ENCODE measurements at places on chromosomes 11 and 22.

DNA sequence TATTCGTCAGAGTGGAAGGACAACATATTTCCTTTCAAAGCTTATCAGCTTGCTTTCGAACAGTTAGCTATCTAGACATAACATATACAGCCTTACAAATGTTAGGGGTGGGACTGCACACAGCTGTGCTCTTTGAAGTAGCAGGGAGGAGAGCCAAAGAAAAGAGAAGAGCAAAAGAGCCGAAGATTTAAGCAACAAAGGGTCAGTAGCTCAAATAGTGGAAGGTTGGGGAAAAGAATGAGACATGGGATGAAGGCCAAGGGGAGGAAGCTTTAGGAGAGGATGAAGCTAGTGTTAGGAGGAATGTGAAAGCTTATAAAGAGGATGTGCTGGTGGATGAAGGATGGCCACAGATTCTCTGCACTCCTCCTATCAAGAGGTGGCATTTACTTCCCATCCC, 31.8 kb upstream of the IGSF22 start:
- H3K27ac ChIP-seq: no peak overlapping the region
- H3K4me1 ChIP-seq: peaks cover 11% of the 10 kb centered on the region
- no peaks in the 10 kb centered on the region for H3K36me3 ChIP-seq
- no peak overlapping the region for H3K4me3 ChIP-seq
- no peak for DNase-seq

DNA sequence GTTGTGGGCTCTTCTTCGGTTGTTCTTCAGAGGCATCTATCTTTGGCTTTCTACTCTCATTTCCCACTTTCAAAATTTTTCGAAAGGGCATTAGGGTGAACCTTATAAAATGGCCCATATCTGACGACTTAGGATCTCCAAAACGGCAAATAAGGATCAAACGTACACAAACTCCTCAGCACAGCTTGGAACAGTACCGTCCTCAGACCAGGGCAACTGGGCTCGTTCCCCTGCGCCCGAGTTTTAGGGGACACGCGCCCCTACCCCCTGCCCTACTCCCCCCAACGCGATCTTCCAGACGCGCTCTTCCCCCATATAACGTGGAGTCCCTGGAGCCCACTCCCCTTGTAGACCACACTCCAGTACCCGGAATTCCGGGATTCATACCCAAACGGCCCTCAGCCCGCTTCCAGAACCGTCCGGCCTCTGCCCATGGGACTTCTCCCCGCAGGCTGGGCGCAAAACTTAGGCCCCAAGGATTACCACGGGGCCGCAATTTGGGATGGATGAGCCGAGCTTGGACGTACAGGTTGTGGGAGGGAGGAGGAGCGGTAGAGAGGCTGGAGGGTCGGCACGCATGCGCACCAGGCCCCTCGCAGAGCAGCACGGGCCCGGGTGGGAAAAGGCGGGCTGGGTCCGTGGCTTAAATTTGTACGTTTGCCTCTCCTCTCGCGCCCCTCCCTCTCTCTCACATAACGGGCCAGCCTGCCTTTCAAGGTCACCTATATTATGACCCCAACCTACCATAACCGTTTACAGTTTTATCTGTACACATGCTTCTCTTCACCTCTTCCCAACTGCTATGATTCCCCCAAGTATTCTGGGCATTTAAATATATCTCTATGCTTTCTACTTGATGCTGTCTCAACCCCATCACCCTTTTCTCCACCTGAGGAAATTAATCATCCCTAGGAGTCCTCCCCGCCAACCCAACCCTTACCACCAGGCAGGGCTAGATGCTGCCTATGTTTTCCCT, 3.4 kb downstream of the CCDC89 start:
- peak overlapping the region; percentile 87 for H3K27ac ChIP-seq
- no peaks in the 10 kb centered on the region for H3K36me3 ChIP-seq
- peak; percentile 78 for DNase-seq

DNA sequence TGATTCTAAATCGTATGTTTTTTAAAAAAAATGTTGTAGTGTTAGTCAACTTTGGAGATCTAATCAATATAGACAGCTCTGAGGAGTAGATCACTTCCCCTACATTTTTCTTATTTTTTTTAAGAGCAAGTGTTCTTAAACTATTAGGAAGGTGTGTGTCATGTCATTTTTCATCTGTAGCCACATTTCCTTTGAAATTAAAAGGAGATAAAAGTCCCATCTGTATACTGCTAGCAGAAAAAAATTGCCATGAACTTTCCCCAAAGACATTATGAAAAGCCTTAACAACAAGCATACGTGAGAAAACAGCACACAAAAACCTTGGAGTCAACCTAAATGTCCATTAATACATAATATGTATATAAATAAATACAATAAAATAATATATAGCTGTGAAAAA, 286.6 kb downstream of the ETS1 start:
- DNase-seq: no peak
- H3K4me3 ChIP-seq: peak overlapping the region; percentile 61
- H3K36me3 ChIP-seq: peaks cover 8% of the 10 kb centered on the region
- peak overlapping the region; percentile 88 for H3K27ac ChIP-seq
- no peaks in the 10 kb centered on the region for H3K27me3 ChIP-seq

DNA sequence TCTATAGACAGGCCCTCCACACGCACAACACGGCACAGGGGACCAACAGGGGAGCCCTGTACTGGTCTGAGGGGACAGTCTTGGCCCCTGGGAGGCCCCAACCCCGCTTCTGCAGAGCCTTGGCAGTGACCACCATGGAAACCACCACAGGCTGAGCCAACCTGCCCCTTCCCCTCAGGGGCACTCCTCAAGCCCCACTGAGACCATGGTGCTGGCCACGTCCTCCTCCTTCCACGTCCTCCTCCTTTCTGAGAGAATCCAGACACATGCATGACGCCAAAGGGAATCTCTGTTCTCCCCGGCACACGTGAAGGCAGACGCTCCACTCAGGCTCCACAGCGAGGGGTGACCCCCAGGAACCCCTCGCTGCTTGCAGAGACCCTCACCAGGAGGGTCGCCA, 2.7 kb downstream of the BRD1 start:
- no peak overlapping the region for H3K4me3 ChIP-seq
- no peaks in the 10 kb centered on the region for H3K27me3 ChIP-seq
- no peak overlapping the region for H3K27ac ChIP-seq
- no peak for DNase-seq
- peaks cover 38% of the 10 kb centered on the region for H3K36me3 ChIP-seq

DNA sequence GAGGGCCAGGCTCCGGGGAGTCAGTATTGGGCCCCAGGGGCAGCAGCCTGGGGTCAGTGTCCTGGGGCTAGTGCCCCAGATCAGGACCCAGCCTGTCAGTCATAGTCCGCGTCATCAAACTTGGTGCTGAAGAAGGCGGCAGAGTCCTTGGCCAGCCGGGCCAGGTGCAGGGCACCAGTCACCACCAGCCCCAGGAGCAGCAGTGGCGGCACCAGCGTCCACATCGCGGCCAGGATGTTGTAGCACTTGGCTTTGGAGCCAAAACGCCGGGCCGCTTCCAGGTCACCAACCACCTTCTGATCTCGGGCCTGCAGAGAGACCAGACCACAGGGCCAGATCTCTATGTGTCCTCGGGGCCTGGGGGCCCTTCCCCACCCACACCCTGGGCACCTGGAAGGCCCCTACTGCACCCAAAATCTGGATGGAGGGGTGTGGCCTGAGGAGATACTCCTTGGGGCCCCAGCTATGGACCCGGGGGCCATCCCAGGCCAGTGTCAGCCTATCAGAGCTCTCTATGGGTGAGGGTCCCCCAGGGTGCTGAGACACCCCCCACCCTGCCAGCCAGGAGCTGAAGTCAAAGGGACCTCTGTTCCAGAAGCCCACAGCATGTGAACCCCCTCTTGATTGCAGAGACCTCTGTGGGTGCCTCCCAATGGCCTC, 790 bp downstream of the IFITM5 start:
- DNase-seq: no peak
- H3K27ac ChIP-seq: peak overlapping the region; percentile 46
- H3K4me3 ChIP-seq: no peak overlapping the region
- no peaks in the 10 kb centered on the region for H3K36me3 ChIP-seq
- H3K4me1 ChIP-seq: peaks cover 40% of the 10 kb centered on the region

GRCh38 chr11:84607975-84608836, 1018.9 kb downstream of the DLG2 start:
- no peaks in the 10 kb centered on the region for H3K27me3 ChIP-seq
- H3K4me1 ChIP-seq: no peaks in the 10 kb centered on the region
- no peak for DNase-seq
- no peak overlapping the region for H3K4me3 ChIP-seq
- no peak overlapping the region for H3K27ac ChIP-seq

DNA sequence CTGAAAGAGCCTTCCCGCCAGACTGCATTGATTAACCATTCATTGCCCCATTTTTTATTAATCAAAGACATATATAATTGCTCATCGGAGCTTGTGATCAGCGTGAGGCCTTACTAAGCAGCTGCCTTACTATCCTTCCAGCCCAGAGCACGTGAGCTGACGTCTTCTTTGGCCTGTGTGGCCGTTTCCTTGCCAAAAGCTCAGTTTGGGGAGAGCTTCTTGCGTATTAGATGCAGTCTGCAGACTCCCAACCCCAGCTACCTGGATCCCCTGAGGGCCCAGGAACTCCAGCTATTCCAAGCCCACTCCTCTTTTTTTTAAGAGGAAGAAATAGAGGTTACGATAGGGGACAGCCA, 784 bp upstream of the SLC43A3 start:
- DNase-seq: no peak
- no peaks in the 10 kb centered on the region for H3K27me3 ChIP-seq
- peak overlapping the region; percentile 98 for H3K27ac ChIP-seq
- H3K36me3 ChIP-seq: peaks cover 40% of the 10 kb centered on the region
- peak overlapping the region; percentile 98 for H3K4me3 ChIP-seq

GRCh38 chr11:123611698-123612097, 42.7 kb downstream of the SCN3B start:
- H3K36me3 ChIP-seq: peaks cover 2% of the 10 kb centered on the region
- no peaks in the 10 kb centered on the region for H3K27me3 ChIP-seq
- DNase-seq: no peak
- no peak overlapping the region for H3K27ac ChIP-seq
- H3K4me3 ChIP-seq: no peak overlapping the region
- no peaks in the 10 kb centered on the region for H3K4me1 ChIP-seq

DNA sequence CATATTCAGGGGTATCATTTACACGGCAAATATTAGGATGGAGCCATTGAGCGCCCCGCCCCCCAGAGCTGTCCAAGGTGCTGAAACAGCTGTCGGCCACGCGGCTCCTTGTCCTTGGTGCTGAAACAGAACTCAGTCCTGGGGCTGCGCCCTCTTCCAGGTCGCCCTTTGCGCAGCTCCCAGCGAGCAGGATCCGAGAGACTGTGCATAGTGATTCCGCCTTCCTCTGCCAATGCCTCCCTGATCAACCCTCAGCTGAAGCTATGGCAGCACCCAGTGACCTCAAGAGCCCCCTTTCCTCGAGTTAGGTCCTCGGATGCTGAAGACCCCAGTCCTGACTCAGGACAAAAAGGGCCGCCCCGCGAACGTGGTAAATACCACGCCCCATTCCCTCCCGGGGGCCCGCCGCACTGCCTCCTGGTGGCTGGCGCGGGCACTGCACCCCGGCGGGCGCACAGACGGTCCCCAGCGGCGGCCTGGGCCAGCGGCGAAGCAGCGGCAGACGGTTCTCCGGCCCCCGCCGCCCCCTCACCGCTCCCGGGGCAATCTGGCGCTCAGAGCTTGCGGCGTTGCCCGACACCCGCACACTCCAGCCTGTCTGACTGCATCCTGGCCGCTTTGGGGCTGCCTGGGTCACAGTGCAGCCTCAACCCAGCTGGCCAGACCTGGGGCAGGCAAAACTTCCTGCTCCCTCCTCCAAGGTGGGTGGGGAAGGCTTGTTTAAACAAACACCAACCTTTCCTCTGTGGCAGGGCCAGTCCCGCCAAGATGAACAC, 13.4 kb downstream of the SYT7 start:
- H3K4me1 ChIP-seq: no peaks in the 10 kb centered on the region
- no peaks in the 10 kb centered on the region for H3K36me3 ChIP-seq
- peak; percentile 83 for DNase-seq

- peaks cover 1% of the 10 kb centered on the region for H3K27me3 ChIP-seq
- no peak overlapping the region for H3K4me3 ChIP-seq
- peaks cover 18% of the 10 kb centered on the region for H3K4me1 ChIP-seq
These were observed 88.9 kb downstream of the KCNQ1 start for GRCh38 chr11:2533587-2534133.
